ENCODE measurements at places on chromosomes 12 and 14.
A peak's percentile ranks its signal among the peaks of the same experiment; 100 is the strongest.

DNA sequence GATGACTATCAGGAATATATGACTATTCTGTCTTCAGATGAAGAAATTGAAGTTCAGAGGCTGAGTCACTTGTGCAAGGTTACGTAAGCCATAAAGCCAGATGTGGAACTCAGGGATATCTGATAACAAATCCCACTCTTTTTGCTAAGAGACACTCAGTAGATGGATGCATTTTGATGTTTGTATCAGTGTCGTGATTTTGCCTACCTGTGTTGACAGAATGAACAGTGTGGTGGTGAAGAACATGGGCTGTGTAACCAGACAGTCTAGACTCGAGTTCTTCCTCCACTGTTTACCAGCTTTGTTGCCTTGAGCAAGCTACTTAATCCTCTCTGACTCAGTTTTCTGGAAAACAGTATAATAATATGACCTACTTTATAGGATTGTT lies 93.9 kb downstream of the DAAM1 start:
- DNase-seq: no peak

DNA sequence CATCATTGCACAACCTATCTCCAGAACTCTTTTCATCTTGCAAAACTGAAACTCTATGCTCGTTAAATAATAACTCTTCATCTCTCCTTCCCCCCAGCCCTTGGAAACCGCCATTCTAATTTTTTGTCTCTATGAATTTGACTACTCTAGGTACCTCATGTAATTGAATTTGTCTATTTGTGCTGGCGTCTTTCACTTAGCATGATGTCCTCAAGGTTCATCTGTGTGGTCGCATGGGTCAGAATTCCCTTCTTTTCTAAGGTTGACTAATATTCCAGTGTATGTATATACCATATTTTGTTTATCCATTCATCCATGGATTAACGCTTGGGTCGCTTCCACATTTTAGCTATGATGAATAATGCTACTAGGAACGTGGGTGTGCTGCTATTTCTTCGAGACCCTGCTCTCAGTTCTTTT lies 80.1 kb downstream of the PLXNC1 start:
- no peak for DNase-seq

DNA sequence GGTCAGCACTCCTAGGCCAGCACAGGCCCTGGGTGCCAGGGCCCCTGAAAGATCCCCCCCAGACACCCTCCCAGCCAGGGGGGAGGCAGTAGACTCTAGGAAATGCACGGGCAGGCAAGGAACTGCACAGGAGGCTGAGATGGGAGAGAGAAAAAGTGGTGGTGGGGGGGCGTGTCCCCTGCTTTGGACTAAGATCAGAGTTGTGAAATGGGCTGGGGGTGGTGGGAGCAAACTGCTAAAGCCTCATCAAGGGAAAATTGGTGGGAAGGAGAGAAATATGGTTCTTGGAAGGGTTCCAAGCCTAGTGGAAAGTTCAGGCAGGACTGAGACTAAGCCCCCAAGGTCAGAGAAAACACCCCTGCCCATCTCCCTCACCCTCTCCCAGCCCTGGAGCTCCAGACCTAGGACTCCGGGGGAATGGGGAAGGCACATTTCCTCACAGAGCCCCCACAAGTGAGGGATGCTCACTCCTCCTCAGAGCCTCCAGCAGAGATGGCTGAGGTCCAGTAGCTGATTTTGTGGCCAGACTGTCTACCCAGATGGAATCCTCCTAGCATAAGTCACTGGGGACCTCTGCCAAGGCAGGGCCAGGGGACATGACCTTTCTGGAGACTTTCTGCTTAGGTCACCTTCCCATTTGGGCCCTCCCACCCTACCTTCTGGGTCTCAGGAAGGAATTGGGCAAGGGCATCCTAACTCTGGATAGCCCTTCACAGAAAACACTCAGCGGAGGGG lies 29.8 kb downstream of the FIGNL2 start:
- no peak for DNase-seq

- DNase-seq: no peak
Observed at GRCh38 chr12:14883686-14884085, 2.0 kb downstream of the MGP start.

DNA sequence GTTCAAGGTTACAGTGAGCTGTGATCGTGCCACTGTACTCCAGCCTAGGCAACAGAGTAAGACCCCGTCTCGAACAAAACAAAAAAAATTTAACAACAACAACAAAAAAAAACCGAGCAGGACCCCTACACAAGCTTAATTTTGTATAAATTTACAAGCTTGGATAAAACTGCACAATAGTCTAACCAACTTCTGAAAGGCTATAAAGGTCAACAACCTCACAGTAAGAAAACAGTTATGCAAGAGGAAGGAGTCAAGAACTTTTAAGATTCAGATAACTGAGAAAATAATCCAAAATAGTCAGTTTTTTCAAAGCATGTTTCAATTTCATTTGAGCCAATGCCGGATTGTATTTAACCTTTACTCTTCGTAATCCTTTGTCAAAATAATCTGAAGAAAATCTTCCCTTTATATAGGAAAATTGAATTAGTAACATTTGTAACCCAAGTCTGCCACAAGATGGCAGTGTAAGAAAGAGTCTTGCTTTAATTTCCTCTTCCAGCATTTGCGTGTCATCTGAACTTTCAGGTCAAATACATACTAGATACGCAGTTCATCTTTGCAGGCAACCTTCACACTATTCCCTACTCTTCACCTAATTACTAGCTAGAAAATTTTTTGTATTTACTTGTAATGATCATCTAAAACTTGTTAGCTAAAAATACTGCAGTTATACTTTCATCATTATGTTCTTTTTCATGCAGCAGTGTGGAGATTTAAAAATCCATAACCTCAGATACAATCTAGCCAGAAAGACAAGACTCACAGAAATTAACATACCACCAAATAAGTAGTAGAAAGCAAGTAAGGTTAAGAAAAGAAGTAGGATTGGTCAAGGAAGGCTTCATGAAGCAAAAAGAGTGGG lies 5.8 kb downstream of the CCNB1IP1 start:
- DNase-seq: peak; percentile 35

GRCh38 chr14:29220566-29220965 lies 454.0 kb downstream of the FOXG1 start:
- DNase-seq: no peak

DNA sequence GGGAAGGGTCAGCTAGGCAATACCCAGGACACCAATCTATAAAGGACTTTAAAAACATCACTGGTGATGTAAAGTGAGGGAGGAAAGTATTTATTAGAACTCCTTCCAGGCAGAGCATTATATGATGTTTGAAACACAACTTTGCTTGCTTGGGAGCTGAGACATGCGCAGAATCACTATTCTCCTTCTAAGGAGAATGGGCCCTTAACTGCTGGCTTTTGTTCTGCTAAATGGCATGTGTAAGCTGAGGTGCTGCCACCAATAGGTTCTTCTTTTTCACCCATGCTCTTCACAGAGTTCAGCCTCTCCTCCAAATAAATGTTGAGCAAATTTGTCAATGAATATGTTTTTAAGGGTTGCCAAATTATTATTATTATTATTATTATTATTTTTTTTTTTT lies 3.9 kb downstream of the STAC3 start:
- DNase-seq: no peak

GRCh38 chr12:115500872-115501271 lies 776.6 kb downstream of the MED13L start:
- no peak for DNase-seq

- no peak for DNase-seq
Observed at GRCh38 chr12:879641-880040, 69.9 kb downstream of the RAD52 start.

DNA sequence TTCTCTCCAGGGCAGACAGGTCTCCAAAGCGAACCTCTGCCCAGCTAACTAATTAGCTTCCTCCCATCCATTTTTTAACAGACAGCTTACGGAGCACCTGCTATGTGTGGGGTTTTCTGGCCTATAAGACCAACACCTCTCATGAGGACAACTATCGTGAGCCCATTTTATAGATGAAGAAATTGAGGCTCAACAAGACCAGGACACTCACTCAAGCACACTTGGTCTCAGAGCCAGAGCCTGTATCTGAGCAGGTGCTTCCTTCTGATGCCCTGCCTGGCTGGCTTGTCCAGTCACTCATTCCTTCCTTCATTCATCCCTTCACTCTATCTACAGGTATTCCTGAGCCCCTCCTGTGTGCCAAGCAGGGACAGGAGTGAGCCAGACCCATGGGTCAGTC lies 6.1 kb downstream of the TRPV4 start:
- no peak for DNase-seq

- DNase-seq: no peak
Observed at GRCh38 chr14:63860146-63860545, 7.3 kb downstream of the SYNE2 start.

GRCh38 chr12:118446247-118446646 lies 69.9 kb downstream of the SUDS3 start:
- no peak for DNase-seq

DNA sequence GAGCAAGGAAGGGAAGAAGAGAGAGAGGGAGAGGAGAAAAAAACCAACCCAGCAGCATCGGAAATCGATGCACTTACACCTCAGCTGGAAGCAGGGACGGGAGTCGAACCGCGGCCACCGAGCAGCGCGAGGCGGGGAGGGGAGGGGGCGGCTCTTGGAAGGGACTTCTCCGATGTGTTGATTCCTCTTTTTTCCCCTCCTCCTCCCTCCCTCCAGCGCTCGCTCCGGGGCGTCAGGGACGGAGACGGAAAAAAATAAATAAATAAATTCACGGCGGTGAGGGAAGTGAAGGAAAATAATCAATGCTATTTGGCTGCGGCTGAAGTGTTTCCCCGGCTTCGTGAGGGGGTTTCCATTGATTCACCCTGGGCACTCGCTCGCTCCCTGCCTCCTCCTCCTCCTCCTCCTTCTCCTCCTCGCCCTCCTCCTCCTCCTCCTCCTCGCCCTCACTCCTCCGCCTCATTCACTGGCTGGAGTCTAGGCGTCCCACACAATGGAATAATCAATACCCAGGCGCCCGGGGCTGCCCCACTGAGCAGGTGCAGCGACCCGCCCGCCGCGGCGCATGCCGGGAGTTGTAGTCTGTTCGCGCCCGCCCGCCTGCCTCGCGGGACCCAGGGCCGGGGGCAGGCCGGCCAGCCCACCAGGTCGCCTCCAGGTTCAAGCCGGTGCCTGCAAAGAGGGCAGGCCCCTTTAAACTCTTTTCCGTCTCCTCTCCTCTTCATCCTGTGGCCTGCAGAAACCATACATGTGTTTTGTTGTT lies at the start of gene ZFHX2:
ZFHX2 (minus strand) TSS at position 500 of the 763 bp plus-strand sequence. CDS start 16,440 bp downstream, outside the sequence.
- peak; percentile 88 for DNase-seq

- peak; percentile 5 for DNase-seq
Observed at GRCh38 chr12:132631666-132632065, 13.1 kb downstream of the P2RX2 start.

- DNase-seq: no peak
Observed at GRCh38 chr14:105206873-105207272, 25.8 kb upstream of the NUDT14 start.
